ENCODE measurements at places on chromosomes 4 and X.
A peak's percentile ranks its signal among the peaks of the same experiment; 100 is the strongest.

DNA sequence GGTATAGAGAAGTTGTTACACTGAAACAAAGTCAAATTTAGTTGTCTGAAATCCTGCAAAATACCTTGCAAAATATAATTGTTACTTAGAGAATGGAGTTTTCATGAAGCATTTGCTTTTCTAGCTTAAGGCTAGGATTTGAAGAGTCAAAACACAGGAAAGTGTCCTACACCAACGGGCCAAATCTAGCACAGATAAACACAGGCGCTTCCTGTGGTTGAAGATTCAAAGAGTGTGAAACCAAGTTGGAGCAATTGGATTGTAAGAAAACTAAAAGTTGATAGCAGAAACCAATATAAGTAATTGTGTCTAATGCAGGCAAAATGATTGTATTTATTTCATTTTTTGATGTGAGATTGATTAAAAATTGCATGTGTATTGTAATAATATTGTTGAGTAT, 2002.5 kb upstream of the TENM3 start:
- no peak for ATAC-seq

GRCh38 chrX:1591863-1592469, 562 bp downstream of the AKAP17A start:
- ATAC-seq: peak; percentile 33

DNA sequence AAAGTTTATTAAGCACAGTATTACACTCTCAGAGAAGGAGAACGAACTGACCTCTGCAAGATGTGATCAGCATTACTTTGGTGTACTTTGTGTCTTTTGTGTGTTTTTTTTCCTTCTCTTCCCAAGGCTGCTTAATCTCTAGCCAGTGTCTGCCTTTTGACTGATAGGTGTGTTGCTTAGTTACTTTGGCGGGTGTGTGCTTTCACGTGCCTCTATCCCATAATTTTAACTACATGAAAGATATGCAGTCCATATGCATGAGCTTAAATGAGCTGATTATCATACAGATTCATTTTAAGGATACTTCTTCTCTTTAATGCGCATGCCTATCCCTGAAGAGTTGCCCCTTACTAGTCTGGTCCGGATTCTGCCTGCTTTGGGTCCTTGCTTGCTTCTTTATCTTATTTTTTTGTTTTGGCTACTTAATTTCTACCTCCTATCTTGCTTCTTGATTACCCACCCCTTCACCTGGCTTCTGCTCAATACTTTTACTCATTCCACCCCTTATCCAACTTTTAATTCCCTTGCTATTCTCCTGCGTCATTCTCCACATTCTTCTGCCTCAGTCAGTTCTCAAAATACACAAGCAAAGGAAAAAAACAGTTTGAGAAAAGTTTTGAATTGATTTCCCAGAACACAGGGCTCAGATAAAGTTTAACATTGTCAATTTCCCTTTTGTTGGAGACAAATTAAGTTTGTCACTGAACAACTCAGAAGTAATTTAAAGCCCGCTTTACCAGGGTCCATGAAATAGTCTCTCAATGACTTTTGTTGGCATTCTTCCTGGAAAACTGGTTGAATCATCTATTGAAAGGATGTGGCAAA, 182.0 kb downstream of the TENT5D start:
- ATAC-seq: no peak

- no peak for ATAC-seq
Observed at GRCh38 chr4:42618023-42618422, 38.9 kb downstream of the ATP8A1 start.

DNA sequence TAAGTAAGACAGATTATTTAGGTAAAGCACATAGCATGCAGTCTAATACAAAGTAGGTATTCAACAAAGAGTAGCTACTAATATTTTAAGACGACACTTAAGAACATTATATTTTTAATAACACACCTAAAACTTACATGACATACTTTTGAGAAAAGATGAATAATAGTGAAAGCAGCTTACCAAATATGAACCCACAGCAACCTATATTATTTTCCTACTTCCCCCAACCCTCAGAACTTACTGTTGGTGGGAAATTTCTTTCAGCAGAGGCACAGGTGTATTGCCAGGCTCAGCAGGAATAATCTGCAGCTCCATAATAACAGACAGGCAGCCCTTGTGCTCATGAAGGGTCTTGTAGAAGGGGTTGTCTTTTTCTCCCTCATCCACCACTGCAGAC, 498.9 kb downstream of the GLUD2 start:
- ATAC-seq: no peak

GRCh38 chr4:33911959-33912358, 2332.4 kb downstream of the ARAP2 start:
- ATAC-seq: no peak

DNA sequence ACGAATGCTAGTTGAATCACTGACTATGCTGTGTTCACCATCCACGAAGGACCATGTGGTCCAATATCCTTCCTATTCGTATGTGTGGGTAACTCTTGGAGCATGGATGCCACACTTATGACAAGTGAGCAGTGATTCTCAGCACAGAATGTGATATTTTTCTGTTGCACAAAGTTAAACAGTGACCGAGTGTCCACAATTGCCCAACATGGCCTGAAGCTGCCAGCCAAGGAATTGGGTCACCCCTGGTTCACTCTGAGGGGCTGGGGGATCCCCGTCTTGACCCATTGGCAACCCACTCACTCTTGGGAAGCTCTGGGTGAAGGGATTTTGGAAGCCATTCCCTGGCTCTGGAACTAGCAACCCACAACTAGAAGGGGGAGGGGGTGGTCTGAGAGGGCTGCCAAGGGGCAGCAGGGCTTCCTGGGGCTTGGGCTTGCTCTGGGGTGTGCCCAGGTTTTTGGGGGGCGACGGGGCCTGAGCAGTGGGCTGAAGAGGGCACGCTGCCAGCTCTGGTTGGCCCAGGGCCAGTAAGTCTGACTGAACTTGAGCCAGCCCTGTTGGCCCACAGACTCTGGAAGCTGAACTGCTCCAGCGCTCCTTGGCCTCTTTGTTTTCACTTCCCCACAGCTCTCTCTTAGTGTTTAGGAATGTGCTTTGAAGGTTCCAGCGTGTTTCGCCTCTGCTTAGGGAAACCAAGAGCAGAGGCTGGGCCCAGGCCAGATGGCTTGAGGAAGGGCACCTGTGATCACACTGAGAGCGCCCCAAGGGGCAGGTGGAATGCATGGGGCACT, 43.1 kb upstream of the BCOR start:
- no peak for ATAC-seq

DNA sequence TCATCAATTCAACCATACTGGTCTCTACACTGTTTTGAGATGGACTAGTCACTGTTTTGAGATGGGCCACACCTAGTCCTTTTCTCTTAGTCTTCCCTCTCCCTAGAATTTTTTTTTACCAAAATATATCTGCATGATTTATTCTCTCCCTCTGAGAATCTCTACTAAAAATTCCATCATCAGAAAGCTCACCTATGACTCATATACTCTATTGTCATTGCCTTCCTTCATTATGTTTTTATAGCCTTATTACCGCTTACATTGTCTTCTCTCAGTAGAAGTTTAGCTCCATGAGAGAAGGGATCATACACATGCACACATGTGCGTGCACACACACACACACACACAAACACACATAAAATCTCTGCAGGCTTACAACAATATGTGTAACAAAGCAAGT, 303.6 kb downstream of the PCDH10 start:
- ATAC-seq: no peak

DNA sequence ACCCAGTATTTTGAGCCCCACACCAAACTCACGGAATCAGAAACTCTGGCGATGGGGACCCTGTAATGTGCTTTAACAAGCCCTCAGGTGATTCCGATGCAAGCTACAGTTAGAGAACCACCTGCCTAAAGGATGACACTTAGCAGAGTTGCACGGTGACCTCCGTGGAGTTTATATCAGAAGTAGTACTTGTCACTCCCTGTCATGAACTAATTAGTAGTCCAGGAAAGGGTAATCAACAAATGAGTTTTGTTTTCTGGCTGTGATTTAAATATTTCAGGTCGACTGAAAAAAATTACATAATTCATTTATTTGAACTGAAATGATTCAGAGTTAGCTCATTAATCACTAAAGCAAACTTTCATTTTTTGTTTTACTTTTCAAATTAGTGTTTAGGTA, 56.4 kb downstream of the TMA16 start:
- ATAC-seq: peak; percentile 34

- ATAC-seq: no peak
Observed at GRCh38 chrX:21963269-21963668, 22.8 kb downstream of the SMS start.

GRCh38 chr4:106996490-106996889, 39.6 kb downstream of the DKK2 start:
- no peak for ATAC-seq

GRCh38 chr4:175674219-175674618, 137.8 kb downstream of the GPM6A start:
- ATAC-seq: no peak

- ATAC-seq: no peak
Observed at GRCh38 chrX:124103966-124104365, 142.5 kb downstream of the STAG2 start.

GRCh38 chr4:155629183-155629825, 37.3 kb upstream of the GUCY1A1 start:
- ATAC-seq: no peak

- no peak for ATAC-seq
Observed at GRCh38 chr4:6367371-6367851, 97.8 kb downstream of the WFS1 start.

Data from activated T-helper 17 cell treated with anti-CD3 and anti-CD28 coated beads, Interleukin-2, amount 50 U/mL, for 72 hours (primary cell).